ENCODE measurements at places on chromosomes 7 and 10.

GRCh38 chr10:21524131-21524525 lies 1.4 kb downstream of the SKIDA1 start:
- DNase-seq, result no peak

DNA sequence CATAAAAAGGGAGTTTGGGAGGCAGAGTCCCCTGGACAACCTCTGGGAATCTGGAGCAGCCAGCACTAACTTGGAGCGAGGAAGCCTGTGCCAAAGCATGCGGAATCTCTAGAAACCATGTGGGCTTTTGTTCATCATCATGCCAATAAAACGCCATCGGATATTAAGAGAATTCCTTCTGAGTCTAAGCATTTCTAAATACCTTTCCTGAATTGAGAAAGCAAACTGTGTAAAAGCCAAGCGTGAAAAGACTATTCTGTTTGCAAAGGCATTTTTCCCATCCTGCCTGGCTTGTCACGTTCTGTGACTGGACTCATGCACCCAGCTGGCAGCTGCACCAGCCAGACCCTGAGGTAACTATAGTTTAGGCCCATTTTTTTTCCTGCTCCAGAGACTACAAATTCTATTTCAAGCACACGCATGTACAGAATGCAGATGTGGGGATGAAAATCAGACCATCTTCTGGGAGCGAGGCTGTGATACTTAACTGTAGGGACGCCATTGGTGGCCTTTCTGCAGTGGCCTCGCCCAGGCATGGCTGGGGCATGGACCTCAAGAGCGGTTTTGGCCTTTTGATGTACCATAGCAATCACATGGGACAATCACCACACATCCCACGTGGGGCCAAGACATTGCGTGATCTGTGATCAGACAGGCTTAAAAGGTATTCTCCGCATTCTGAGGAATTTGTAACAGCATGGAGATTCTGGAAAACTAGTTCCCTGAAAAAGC lies 218.9 kb downstream of the KIAA1217 start:
- DNase-seq, result no peak

DNA sequence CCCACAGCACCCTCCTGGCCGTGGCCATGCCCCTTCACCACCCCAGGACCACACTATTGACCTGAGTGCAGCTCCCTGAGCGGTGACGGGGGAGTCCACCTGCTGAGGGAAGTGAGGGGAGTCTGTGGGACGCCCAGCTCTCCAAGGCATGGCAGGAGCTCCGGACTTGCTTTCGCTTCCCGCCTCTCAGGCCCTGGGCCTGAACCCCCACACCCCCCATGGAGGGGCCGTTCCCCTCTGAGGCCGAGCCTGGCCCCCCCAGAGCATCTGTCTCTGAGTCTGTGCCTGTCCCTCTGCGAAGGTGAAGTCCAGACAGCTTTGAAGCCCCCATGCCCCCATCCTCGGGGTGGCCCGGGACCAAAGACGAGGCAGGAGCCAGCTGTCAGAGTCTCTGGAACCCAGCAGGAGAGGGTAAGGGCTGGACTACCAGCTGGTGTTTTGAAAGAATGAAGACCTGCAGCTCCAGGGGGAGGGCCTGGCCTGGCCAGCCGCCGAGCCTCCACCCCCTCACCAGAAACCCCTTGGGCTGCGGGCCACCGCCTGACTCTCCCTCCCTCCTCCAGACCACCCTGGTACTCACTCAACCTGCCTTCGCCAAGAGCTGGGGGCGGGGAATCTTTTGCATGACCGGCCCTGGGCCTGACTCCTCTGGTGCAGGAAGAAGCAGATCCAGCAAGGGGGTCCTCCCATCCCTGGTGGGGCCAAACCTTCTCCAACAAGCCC lies 114.0 kb downstream of the PDGFA start:
- no peak for DNase-seq

DNA sequence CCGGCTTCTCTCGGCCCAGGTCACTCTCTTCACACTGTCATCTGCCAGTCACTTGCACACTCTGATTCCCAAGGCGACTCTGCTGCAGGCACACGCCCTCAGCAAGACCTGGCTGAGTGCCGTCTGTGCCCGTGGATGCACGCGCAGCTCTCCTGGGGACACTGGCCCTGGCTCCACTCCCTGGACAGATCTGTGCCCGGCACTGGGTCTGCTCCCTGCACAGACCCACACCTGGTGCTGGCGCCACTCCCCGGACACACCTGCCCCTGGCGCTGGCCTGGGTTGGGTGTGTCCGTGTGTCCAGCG lies 133.2 kb downstream of the DNAJB6 start:
- DNase-seq, result no peak

DNA sequence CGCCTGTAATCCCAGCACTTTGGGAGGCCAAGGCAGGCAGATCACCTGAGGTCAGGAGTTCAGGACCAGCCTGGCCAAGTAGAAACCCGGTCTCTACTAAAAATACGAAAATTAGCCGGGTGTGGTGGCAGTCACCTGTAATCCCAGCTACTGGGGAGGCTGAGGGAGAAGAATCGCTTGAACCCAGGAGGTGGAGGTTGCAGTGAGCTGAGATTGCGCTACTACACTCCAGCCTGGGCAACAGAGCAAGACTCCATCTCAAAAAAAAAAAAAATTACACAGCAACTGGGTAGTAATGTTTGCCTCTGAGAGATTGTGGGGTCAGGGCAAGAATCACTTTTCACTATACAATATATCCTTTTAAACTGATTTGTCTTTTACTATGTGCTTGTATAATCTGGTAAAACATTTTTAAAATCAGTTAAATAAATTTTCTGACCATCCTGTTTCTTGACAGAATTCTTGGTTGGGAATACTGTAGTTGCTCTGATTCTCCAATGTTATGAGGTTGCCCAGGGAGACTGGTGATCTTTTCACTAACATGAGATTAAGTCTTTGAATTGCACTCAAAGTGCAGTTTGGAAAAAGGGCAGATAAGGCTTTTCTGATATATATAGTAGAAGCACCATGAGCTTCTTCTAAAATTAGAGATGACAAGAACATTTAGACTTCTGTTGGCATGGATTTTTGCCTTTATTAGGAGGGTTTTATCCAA lies 1.5 kb downstream of the ENTPD7 start:
- DNase-seq, result no peak

DNA sequence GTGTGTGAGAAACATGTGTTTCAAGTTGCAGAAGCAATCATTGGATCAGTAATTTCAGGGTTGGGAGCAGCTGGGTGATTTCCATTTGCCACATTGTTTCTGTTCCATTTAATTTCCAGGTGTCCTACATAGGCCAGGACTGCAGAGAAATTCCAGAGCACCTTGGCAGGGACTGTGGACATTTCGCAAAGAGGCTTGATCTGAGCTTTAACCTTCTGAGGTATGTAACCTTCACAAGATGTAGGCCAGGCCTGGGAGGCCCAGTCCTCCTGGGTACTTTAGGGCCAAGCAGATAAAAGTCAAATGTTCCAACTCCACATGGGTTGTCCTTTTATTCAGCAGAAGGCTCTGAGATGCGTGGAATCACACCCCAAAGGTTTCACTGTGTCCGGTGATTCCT lies 6.9 kb downstream of the LRMDA start:
- no peak for DNase-seq

- DNase-seq, result no peak
Measured at GRCh38 chr10:132666705-132667341, 119.1 kb downstream of the NKX6-2 start.

- DNase-seq, result no peak
Measured at GRCh38 chr10:61835946-61836887, 65.3 kb upstream of the ARID5B start.

- DNase-seq, result no peak
Measured at GRCh38 chr7:108004220-108005142, 1.5 kb upstream of the LAMB1 start.

DNA sequence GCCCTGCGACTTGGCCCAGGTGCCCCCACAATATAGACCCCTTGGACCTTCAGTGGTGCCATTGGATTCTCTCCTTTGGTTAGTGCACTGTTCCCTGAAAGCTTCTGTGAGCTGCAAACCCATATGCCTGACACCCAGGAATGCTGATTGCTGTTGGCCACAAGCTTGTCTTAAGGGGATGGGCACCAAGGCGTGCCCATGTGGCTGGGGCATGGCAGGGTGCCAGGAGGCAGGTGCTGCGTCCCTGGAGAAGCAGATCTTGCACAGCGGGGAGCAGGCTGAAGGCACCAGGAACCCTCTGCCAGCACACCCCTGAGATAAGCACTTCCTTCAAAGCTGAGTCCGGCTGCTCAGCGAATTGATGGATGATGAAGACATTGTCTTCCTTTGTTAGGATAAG lies 411.8 kb downstream of the SDK1 start:
- no peak for DNase-seq

DNA sequence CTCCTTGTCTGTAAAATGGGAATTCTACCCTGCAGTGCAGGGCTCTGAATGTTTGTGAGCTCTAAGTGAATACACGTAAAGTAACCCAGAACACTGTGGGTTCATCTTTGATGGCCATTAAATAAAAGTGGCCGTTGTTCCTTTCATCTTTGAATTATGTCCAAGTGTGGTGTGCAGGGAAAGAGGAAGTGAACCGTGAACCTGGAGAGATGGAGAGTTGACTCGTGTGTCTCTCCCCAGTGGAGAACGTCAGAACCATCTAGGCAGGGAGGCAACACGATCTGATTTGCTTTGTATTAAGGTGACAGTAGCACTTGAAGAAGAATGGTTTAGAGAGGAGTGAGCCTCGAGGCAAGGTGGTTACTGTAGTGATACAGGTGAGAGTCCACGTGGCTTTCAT lies 93.5 kb upstream of the GJD4 start:
- DNase-seq, result no peak

DNA sequence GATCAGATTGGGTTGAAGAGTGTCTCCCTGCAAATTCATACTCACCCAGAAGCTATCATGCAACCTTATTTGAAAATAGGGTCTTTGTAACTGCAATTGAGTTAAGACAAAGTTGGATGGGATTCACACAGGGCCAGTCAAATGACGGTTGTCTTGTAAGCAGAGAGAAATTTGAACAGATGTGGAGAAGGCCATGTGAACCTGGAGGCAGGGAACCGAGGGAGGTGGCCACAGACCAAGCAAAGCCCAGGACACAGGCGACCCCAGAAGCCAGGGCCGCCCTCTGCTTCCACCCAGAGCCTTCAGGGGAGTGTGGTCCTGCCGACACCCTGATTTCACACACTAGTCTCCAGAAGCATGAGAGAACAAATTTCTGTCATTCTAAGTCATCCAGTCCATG lies 140.8 kb downstream of the SFMBT2 start:
- no peak for DNase-seq

DNA sequence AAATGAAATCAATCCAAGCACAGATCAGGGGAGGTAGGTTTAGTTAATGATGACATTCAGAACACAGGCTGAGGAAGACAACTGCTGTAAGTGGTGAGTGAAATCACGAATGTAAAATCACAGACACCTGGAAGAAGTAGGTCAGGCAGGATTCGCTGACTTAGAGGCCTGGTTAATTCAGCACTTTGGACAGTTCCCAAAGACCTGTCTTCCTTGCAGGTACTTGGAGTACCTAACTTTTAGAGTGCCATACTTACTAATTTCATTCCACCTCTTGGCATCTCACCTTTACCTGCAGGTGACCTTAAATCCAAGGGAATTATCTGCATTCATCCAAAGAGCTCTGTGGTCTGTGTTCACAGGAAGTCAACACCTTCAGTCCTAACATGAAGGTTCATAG lies 822.3 kb downstream of the PHTF2 start:
- no peak for DNase-seq

- no peak for DNase-seq
Measured at GRCh38 chr7:91342346-91342745, 78.1 kb downstream of the FZD1 start.

DNA sequence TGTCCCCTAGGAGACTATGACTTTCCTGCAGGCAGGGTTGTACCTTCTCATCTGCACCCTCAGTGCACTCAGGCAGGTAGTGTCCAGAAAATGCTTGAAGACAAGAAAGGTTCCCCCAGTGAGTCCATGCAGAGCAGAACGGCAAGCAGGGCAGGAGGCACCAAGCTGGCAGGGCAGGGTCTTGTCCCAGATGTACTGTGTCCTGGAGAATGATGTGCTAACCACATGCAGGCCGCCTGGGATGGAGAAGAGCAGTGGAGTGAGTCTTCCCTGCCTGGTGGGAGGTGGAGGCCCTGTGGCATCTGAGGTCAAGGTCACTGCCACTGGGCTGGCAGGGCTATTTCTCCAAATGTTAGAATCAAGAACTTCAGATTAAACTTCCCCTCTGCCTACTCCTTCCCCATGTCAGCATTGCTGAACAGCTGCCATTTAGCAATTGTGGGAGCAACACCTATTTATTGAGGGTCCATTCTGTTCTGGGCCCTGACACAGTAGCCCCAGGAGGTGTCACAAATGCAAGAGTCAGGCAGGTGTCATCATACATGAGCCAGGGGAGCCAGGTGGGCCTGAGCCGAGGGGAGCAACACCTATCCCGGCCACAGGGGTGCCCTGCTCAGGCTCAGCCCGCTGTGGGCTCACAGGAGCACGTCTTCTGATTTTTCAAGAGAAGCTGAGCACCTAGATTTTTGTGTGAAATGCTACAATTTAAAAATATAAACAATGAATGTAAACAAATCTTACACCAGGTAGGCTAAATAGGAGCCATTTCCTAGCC lies 34.1 kb downstream of the PTPRE start:
- no peak for DNase-seq

GRCh38 chr10:123348691-123349572 lies 194.7 kb downstream of the BUB3 start:
- DNase-seq, result no peak

DNA sequence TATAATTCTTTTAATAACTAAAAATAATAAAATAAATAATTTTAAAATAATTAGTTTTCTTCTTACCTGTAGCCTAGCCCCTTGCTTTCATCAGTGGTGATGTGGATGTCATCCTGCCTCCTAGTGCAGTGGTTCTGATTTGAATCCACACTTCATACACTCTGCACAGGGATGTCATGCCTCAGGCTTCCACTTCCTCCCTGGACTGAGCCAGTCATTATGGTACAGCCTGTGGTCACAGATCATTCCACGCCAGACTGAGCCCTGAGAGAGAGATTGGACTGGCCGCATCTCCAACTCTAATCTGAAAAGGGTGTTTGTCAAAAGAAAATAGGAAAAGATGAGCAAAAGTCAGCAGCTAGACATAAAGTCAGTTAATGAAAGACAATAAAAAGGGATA lies 436.2 kb upstream of the IGFBP3 start:
- DNase-seq, result no peak

DNA sequence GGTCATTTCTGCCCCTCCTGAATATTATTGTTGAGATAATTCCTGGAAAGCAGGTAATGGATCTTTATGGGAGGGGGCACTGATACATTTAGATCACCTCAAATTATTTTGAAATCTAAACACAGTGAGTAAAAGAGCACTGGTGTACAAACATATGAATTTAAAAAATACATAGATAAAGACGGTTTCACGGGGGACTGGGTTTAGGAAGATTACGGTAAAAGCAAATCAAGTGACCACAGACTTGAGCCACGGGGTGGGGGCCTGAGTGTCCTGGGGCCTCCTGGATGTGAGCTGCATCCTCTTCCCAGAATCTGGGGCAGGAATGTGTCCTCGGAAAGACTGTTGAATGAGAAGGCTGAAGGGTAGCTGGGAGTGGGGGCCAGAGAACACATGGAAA lies 219.1 kb upstream of the KLF6 start:
- no peak for DNase-seq

- no peak for DNase-seq
Measured at GRCh38 chr7:7516156-7516555, 19.5 kb downstream of the COL28A1 start.
